ENCODE measurements at places on chromosomes 5 and 9. TPM values are rescaled to one million over a fixed set of nuclear protein-coding genes. Genes with fewer than 3 reads are reported as not detected.

DNA sequence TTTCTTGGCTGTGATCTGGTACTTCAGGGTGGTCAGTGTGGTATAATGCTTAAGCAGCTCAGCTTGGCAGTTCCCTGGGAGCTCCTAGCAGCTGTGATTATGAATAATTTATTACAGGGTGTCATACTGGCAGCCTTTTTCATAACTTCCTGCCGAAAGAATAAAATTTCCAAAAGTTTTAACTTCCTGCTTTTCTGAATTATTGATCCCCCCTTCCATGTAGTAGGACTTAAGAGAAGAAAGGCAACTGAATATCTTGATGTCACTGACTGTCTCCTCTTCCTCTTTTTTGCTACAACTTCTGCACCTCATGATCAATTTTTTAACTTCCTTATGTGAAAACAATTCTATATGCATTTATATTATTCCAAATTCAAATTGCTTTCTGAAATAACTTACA lies 74.3 kb upstream of the SPEF2 start:
- DNase-seq: no peak
- H3K27me3 ChIP-seq: no peaks in the 10 kb centered on the region
- H3K27ac ChIP-seq: no peak overlapping the region
- H3K4me3 ChIP-seq: no peak overlapping the region
- peaks cover 6% of the 10 kb centered on the region for H3K4me1 ChIP-seq

GRCh38 chr9:88672874-88673689 lies 138.1 kb downstream of the NXNL2 start:
- H3K4me1 ChIP-seq: no peaks in the 10 kb centered on the region
- no peak overlapping the region for H3K4me3 ChIP-seq
- no peak overlapping the region for H3K27ac ChIP-seq
- H3K27me3 ChIP-seq: no peaks in the 10 kb centered on the region
- H3K36me3 ChIP-seq: no peaks in the 10 kb centered on the region
- no peak for DNase-seq

DNA sequence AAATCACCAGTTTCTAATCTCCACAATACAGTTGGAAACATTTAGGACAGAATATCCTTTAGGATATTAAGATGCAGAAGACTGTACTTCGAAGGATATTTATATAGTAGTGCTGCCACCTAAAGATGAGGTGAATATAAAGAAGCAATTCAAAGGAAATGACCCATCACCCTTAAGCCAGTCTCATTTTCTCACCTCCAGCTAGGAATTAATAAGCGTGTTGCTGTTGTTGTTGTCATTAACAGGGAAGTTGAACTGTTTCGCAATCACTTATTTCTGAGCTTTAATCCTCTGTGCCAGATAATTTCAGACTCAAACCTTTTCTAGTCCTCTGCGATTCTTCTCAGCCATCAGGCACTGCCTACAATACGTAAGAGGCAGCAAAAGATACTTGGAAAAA lies 7.8 kb upstream of the PURA start:
- H3K4me3 ChIP-seq: peak overlapping the region; percentile 15
- no peaks in the 10 kb centered on the region for H3K36me3 ChIP-seq
- peak overlapping the region; percentile 96 for H3K27ac ChIP-seq
- H3K4me1 ChIP-seq: peaks cover 20% of the 10 kb centered on the region
- no peak for DNase-seq

DNA sequence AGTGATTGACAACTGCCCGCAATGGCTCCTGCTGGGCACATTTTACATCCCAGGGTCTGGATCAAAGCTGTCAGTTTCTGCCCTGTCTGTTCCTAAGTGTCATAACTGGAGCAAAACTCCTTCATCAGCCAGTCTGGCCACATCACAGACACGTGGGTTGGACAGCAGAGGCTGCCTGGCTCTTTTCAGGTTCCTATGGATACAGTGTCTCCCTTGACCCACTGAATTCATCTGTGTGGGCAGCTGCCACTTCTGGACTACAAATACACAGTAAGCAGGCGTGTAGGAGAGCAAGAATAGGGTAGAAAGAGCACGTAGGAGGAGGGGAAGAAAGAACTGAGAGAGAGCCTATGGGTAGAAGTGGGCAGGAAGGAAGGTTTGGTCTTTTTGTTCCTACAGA lies 238.0 kb downstream of the ENC1 start:
- H3K4me1 ChIP-seq: peaks cover 3% of the 10 kb centered on the region
- no peaks in the 10 kb centered on the region for H3K36me3 ChIP-seq
- H3K27ac ChIP-seq: no peak overlapping the region
- peaks cover 14% of the 10 kb centered on the region for H3K27me3 ChIP-seq
- no peak for DNase-seq

GRCh38 chr5:40485021-40485998 lies 194.4 kb upstream of the PTGER4 start:
- no peak for DNase-seq
- no peaks in the 10 kb centered on the region for H3K27me3 ChIP-seq
- peak overlapping the region; percentile 15 for H3K4me3 ChIP-seq
- peaks cover 3% of the 10 kb centered on the region for H3K36me3 ChIP-seq

GRCh38 chr9:131669269-131670157 lies 70.4 kb downstream of the RAPGEF1 start:
- peak overlapping the region; percentile 100 for H3K27ac ChIP-seq
- H3K27me3 ChIP-seq: no peaks in the 10 kb centered on the region
- no peak for DNase-seq
- peaks cover 73% of the 10 kb centered on the region for H3K4me1 ChIP-seq
- peak overlapping the region; percentile 87 for H3K4me3 ChIP-seq

GRCh38 chr5:1325870-1326531 lies 18.9 kb downstream of the CLPTM1L start:
- peaks cover 33% of the 10 kb centered on the region for H3K4me1 ChIP-seq
- peak overlapping the region; percentile 36 for H3K4me3 ChIP-seq
- H3K27me3 ChIP-seq: no peaks in the 10 kb centered on the region
- no peak for DNase-seq
- H3K36me3 ChIP-seq: peaks cover 26% of the 10 kb centered on the region

DNA sequence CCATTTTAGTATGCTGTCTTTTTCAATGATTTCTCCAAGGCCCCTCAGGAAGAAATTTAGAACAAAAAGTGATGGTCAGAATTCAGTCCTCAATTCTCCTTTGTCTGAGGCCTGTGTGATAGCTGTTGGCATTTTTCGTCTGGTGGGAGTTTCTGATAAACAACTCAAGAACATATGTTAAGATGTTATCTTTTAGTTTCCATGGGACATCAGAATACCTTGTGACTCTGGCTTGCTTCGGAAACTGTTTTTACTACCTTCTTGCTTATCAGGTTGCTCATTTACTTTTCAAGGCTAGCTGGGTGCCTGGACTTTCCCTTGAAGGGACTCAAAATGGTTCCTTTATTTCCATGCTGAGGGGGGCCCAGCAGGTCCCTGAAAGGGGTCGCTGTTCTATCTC lies 97.2 kb downstream of the INVS start:
- H3K4me3 ChIP-seq: no peak overlapping the region
- no peak overlapping the region for H3K27ac ChIP-seq
- DNase-seq: no peak
- H3K36me3 ChIP-seq: no peaks in the 10 kb centered on the region

- no peaks in the 10 kb centered on the region for H3K27me3 ChIP-seq
- no peaks in the 10 kb centered on the region for H3K36me3 ChIP-seq
- no peak overlapping the region for H3K4me3 ChIP-seq
- H3K27ac ChIP-seq: no peak overlapping the region
Measured at GRCh38 chr5:155366096-155366495, 352.5 kb downstream of the KIF4B start.

DNA sequence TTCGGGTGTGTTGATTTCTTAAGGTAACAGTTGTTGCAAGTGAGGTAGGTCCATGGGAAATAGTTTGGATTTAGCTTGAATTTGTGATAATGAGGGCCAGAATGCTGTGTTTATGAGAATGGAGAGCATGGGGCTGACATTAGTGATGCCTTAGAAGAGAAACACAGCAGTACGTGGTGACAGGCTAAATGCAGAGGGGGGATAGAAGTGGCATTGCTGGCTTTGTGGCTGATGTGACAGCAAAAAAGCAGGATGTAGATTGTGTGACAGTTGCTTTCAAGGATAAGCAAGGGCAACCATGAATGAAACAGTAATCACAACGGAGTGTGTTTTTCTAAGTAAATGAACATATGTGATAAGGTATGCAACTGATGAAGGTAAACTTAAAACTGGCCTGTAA lies 103.4 kb upstream of the SGCD start:
- H3K27ac ChIP-seq: no peak overlapping the region
- DNase-seq: no peak
- no peak overlapping the region for H3K4me3 ChIP-seq

DNA sequence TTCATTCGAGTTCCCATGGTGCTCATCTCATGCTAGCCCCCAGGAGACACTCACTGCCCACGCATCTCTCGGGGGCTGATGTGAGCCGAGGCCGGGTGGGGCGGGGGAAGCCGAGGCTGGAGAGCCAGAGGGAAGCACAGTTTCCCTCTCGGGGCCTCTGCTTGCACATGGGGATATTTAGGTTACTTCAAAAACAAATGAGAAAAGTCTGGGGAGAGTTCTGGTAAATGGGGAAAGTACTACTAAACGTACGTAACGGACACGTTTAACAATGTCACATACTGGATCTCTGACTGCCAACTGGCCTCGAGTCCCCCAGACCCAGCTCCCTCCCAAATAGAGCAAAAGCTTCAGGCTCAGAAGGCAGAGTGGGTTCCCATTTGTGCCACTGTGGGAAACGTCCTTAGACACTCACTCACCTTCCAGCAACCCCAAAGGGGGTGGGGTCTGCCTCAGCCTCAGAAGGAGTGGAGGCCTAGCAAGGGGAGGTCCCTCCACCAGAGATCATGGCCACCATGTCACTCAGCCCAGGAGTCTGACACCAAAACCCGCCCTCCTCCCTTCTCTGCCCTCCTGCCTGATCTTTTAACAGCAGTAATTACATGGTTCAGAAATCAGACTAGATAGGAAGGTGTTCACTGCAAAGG lies 33.8 kb upstream of the NTNG2 start:
- no peak overlapping the region for H3K4me3 ChIP-seq
- DNase-seq: no peak

- peaks cover 6% of the 10 kb centered on the region for H3K4me1 ChIP-seq
- H3K36me3 ChIP-seq: peaks cover 4% of the 10 kb centered on the region
- no peak overlapping the region for H3K27ac ChIP-seq
- H3K27me3 ChIP-seq: no peaks in the 10 kb centered on the region
- DNase-seq: no peak
Measured at GRCh38 chr9:129650680-129651235, 8.8 kb upstream of the ASB6 start.

- H3K4me1 ChIP-seq: no peaks in the 10 kb centered on the region
- H3K4me3 ChIP-seq: no peak overlapping the region
- H3K27me3 ChIP-seq: no peaks in the 10 kb centered on the region
Measured at GRCh38 chr5:79181419-79182022, 54.4 kb upstream of the JMY start.

DNA sequence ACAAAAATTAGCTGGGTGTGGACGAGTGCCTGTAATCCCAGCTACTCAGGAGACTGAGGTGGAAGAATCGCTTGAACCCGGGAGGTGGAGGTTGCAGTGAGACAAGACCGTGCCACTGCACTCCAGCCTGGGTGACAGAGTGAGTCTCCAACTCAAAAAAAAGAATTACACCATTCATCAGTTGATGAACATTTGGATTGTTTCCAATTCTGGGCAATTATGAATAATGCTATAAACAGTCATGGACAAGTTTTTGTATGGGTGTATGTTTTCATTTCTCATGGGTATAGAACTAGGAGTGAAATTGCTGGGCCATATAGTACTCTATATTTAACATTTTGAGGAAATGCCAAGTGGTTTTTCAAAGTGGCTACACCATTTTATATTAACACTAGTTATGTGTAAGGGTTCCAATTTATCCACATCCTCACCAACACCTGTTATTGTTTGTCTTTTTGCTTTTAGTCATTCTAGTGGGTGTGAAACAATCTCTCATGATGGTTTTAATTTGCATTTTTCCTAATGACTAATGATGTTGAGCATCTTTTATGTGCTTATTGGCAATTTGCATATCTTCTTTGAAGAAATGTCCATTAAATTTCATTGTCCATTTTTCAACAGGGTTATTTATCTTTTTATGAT lies 9.0 kb upstream of the CCDC125 start:
- H3K4me1 ChIP-seq: no peaks in the 10 kb centered on the region
- H3K36me3 ChIP-seq: no peaks in the 10 kb centered on the region
- DNase-seq: no peak

DNA sequence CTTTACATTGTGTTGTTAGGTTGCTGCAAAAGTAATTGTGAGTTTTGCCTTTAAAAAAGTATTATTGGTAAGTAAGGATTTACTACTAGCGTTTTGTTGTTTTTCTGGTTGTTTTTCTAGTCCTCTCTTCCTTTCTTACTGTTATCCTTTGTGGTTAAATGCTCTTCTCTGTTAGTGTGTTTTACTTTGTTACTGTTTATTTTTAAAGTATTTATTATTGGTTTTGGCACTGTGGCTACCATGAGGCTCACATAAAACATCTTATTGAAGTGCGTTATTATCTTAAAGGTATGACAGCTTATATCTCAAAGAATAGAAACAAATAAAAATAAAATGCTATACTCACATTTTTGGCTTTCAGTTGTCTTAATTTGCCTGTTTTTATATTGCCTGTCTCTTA lies 17.6 kb downstream of the DMXL1 start:
- H3K27me3 ChIP-seq: no peaks in the 10 kb centered on the region
- H3K4me3 ChIP-seq: no peak overlapping the region
- peaks cover 10% of the 10 kb centered on the region for H3K4me1 ChIP-seq
- no peak overlapping the region for H3K27ac ChIP-seq

DNA sequence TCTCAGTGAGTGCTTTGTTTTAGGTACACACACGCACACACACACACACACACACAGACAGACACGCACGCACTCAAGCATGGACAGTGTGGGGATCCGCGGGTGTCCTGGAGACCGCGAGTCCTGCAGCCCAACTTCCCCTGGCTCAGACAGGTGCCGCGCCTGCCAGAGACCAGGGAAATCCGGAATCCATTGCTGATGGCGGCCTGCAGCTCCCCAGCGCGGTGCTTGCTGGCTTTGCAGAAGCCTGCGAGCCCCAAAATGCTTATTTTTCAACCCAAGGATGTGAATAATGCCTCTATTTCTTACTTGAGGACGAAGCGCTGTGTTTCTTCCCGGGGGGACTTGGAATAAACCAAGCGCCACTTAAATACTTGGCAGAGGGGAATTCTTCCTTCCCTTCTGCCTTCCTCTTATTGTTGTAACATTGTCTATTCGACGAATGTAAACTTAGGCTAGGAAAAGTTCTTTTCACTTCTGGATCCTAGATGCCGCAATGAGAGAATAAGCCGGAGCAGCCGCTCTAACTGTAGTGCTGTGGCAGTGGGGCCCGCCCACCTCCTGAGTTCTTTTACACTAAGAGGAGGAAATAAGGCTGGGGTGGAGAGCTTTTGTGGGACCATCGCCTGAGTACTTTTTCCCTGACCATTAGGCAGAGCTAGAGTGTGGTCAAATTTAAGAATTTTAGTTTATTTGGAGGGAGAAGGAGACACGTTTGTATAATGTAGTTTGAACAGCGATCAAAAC lies 802 bp downstream of the ITGA2 start:
- H3K27me3 ChIP-seq: peaks cover 6% of the 10 kb centered on the region
- H3K36me3 ChIP-seq: peaks cover 5% of the 10 kb centered on the region
- peak overlapping the region; percentile 68 for H3K27ac ChIP-seq

DNA sequence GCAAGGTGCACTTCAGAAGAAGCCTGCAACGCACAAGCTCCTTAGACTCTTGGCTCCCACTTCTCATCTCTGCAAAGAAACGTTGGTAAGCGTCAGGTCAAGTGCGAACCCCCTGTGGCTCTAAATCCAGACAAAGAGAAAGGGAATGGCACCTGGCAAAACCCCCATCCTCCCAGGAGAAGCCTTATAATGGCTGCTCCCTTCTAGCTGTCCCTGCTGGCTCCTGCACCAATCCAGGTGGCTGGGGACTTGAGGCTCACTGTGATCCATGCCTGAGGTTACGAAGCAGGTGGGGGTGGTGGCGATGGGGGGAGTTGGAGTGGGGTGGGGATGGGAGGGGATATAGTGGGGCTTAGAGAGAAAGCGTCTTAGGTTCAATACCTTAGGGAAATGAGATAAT lies 272.8 kb downstream of the DENND1A start:
- peaks cover 16% of the 10 kb centered on the region for H3K36me3 ChIP-seq
- no peaks in the 10 kb centered on the region for H3K27me3 ChIP-seq
- no peak overlapping the region for H3K27ac ChIP-seq
- peaks cover 2% of the 10 kb centered on the region for H3K4me1 ChIP-seq

Gene PTGES
- total RNA-seq: 0.15 TPM

Gene PANK3
- total RNA-seq: 30.2 TPM

Gene PCDHGA10
- 0.18 TPM for total RNA-seq

Data from T-helper 17 cell (primary cell).